ENCODE measurements at places on chromosomes 1 and 21.

DNA sequence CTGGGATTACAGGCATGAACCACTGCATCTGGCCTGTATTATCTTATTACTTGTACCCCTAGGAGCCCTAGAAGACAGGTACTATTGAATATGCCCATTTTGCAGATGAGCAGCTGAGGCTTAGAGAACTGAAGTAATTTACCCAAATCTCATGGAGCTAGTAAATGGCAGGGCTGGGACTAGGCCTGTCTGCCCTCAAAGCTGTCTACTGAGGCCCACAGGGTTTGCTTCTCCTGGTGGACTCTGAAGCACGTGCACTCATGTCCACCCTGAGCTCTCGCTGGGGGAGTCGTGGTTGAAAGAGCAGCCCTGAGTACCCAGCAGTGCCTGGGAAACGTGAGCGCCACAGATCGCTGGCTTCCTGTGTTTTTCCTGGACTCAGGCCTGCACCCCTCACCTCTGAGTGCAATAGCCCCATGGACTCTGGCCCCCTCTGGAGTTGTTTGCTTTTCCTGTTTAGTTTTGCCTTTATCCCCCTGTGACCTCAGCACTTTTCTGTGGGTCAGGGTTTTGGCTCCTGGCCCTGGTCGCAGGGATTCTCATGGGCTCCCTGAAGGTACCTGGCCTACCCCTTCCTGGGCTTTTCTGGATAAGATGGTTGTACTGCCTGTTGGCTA lies 52.4 kb downstream of the ARHGEF10L start:
- DNase-seq: no peak

- DNase-seq: peak; percentile 39
Measured at GRCh38 chr1:26225033-26225831, 8.8 kb upstream of the CEP85 start.

DNA sequence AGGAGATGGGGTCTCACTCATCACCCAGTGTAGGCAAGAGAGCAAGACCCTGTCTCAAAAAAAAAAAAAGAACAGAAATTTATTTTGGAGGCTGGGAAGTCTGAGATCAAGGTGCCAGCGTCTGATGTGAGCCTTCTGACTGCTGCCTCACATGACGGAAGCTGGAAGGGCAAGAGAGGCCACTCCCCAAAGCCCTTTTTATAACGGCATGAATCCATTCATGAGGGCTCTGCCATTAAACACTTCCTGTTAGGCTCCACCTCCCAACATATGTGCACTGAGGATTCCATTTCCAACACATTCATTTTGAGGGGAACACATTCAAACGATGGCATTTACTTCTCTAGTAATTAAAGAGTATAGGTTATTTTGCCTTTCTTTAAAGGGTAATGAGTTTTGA lies 50.9 kb upstream of the C1orf198 start:
- DNase-seq: no peak

DNA sequence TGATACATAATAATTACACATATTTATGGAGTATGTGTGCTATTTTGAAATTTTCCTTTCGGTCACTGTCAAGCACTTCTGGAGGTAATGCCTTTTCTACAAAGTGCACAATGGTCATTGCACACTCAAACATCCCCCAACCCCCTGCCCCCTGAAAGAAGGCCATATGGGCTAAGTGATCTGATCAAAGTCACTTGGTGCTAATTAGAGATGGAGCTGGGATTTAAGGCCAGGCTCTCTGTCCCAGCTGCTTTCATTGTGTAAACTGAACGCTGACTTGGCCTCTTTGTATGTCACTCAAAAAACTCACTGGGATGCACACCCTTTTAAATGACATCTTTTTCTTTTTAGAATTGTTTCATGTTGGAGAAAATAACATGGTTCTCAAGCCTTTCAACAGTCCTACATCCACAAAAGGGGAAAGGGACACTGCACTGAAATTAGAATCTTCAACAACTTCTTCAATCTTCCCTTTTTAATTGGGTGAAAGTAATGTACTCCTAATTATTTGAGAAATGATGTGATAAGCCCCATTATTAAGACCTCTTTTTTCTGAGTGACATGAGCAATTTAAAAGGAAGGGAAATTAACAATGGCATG lies 149.2 kb downstream of the ST6GALNAC5 start:
- no peak for DNase-seq

DNA sequence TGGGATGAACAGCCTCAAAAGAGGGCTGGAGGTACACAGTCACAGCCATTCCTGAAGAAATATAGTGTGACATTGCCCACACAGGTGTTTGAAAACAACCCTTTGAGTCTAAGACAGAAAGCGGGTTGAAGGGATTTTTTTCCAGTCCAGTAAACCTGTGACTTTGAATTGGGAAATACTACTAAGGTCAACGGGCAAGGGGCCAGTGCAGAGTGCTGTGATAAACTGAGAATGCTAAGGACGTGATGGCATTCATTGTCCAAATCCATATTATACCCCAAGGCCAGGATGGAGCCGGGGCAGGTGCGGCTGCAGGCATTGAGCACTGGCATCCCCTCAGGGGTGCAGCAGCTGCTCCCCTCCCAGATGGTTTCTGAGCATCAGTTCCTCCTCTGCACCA lies 36.6 kb downstream of the KIAA0040 start:
- DNase-seq: no peak

DNA sequence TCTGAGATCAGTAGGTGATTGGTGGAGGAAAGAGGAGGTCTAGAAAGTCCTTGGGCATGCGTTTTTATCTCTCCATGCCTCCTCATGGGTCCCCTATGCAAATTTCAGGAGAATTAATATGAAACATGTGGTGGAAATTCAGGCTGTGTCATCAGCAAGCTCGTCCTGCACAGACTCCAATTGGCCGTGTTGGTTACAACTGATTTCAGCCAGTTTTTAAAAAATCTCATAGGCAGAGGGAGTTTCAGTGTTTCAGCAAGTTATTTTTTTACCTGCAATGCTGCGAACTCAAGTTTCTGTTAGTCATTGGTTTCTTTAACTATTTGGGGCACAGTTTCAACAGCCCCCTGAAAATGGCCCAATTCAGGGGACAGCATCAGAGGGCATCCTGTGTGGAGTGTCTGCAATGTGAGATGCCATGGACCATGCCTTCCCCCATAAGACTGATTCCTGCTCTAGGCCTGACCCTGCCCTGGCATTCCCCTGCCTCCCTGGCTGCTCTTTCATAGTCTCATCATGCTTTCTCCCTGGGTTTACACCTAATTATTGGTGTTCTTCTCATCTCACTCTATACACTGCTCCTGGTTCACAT lies 59.9 kb downstream of the C1orf198 start:
- DNase-seq: no peak

- DNase-seq: no peak
Measured at GRCh38 chr1:184163674-184164465, 112.3 kb downstream of the TSEN15 start.

- DNase-seq: no peak
Measured at GRCh38 chr21:16421965-16422364, 692.2 kb downstream of the USP25 start.

- DNase-seq: no peak
Measured at GRCh38 chr1:195903203-195903602, 705.0 kb downstream of the KCNT2 start.

DNA sequence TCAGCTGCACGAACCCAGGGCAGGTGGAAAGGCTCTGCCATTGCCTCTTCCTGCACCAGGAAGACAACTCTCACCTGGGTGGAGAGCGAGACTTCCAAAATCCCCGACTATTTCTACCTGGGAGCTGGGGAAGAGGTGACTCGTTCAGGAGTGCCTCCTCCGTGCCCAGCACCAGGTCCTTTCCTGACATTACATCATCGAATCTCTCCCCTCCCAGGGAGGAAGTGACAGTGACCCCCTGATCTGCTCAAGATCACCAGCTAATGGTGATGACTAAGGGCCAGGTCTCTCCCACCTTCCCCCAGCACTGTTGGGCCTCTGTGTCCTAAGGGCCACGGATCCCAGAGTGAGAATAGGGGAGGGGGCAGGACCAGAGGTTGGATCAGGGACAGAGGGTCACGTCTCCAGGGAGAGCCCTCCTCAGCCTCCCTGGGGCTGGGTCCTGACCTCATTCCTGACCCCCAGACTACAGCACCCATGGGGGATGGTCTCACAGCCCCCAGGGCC lies 6.8 kb downstream of the MEGF6 start:
- no peak for DNase-seq

GRCh38 chr1:15680131-15680530 lies 4.0 kb upstream of the PLEKHM2 start:
- DNase-seq: no peak

- DNase-seq: no peak
Measured at GRCh38 chr21:45156459-45156858, 82.1 kb downstream of the ADARB1 start.

- no peak for DNase-seq
Measured at GRCh38 chr1:160236806-160237205, 25.5 kb downstream of the DCAF8 start.

DNA sequence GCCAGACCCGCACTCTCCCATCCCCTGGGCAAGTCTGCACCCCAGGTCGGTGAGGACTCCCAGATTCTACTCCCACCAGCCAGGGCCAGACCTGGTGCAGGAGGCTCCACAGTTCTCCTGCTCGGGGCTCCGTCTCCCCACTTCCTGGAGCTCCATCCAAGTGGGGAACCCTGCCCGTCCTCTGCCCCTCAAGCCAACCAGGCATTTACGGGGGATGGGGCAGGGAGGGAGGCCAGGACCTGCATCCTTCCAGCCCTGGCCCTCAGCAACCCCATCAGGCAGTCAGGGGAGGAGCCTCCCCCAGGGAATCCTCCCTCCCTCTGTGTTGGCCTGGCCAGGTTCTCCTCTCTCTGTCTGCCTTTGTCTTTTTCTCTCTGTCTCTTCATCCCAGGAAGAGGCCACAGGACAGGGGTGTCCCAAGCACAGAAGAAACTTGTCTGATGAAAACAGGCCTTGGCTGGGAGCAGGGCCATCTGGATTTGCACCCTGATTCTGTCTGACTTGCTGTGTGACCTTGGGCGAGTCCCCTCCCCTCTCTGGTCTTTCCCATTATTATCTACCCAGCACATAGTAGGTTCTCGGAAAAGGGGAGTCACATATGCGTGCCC lies 18.5 kb upstream of the EPHA2 start:
- DNase-seq: no peak

DNA sequence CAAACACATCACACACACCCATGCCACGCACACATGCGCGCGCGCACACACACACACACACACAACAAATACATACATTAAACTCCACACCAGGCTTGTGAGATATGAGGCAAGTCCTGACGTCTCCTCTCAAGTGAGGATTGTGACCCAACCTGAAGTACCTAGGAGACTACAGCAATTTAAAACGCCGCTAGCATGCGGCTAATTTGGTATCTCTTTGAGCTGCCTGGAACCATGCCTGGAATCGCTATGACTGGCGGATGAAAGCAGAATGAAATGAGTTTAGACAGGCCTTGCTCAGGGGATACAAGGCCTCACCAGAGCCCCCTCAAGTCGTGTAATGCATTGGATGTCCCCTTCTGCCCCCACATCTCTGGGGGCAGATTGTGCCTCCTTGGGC lies 1.6 kb upstream of the RAB7B start:
- DNase-seq: no peak

Data from NCI-H526 (cell line).